ENCODE measurements at places on chromosomes 7 and 10. TPM values are rescaled to one million over a fixed set of nuclear protein-coding genes. Genes with fewer than 3 reads are reported as not detected.

DNA sequence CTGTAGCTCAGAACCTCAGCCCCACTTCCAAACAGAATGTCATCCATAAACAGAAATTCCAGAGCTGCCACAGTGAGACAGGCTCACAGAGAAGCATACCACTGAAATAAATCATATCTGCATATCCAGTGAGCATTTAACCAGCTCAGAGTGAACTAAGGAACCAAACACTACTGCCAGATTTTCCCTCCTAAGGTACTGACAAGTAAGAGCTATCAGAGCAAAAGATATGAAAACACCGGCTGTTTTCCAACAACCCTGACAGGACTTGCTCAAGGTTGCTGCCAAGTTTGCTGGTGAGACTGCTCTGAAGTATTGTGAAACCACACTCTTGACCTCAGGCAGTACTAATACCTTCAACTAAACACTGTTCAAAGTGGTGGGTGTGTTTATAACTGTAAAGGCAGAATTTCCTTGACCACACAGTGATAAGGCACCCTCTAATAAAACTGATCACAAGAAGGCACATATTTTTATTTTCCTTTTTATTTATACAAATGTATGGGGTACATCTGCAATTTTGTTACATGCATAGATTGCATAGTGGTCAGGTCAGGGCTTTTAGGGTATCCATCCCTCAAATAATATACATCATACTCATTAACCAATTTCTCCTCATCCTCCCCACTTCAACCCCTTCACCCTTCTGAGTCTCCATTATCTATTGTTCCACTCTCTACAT is 18.3 kb downstream of the SGMS1 start:
- no peaks in the 10 kb centered on the region for H3K27me3 ChIP-seq
- no peaks in the 10 kb centered on the region for H3K36me3 ChIP-seq
- no peak overlapping the region for H3K4me3 ChIP-seq
- H3K4me1 ChIP-seq = peaks cover 38% of the 10 kb centered on the region
- no peak for DNase-seq

GRCh38 chr7:34806831-34807230 is 148.8 kb downstream of the NPSR1 start:
- no peaks in the 10 kb centered on the region for H3K4me1 ChIP-seq
- DNase-seq = no peak
- H3K27ac ChIP-seq = no peak overlapping the region
- no peaks in the 10 kb centered on the region for H3K27me3 ChIP-seq

HIBADH gene
- total RNA-seq = 23.2 TPM

- no peak overlapping the region for H3K4me3 ChIP-seq
- DNase-seq = no peak
- no peaks in the 10 kb centered on the region for H3K27me3 ChIP-seq
- no peaks in the 10 kb centered on the region for H3K36me3 ChIP-seq
Observed at GRCh38 chr7:41152179-41152678, 550.7 kb downstream of the INHBA start.

DNA sequence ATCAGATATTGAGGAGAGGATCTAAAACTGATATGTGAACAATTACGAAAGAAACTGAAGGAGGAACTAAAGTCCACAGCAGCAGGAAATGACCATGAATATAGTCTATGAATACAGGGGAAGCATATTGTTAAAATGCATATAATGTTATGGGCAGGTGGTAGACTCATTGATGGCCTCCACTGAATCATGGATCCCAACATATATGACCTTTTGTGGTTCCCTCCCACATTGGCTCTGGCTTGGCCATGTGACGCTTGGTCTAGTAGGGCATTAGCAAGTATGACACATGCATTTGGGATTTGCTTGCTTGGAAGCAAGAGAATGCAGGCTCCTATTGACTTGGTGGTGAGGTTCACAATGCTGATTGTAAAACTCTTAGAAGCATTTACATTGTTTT is 55.2 kb upstream of the RAB18 start:
- no peak overlapping the region for H3K4me3 ChIP-seq
- H3K27me3 ChIP-seq = no peaks in the 10 kb centered on the region
- no peak overlapping the region for H3K27ac ChIP-seq
- H3K4me1 ChIP-seq = no peaks in the 10 kb centered on the region

GRCh38 chr7:151936207-151936606 is 20.0 kb upstream of the GALNTL5 start:
- H3K4me1 ChIP-seq = peaks cover 2% of the 10 kb centered on the region
- no peaks in the 10 kb centered on the region for H3K36me3 ChIP-seq
- DNase-seq = no peak
- H3K27me3 ChIP-seq = peaks cover 18% of the 10 kb centered on the region
- H3K4me3 ChIP-seq = no peak overlapping the region

DNA sequence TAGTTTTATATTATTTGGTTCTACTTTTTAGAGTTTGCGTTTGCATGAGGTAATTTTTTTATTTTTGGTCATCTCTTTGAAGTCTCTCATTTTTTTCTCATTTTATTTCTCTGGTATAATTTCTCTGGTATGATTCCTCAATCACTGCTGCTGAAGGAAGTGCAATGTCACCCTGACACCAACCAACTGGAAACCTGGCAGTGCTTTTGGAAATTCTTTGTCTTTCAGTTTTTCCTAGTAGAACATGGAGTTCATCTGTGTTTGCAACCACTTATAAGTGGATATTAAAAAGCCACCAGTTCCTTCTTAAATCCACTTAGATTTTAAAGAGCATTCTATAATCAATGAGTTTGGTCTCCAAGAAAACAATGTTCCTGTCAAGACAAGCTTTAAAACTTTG is 291.8 kb downstream of the PRKG1 start:
- no peak overlapping the region for H3K27ac ChIP-seq
- H3K4me1 ChIP-seq = peaks cover 1% of the 10 kb centered on the region
- H3K4me3 ChIP-seq = no peak overlapping the region
- no peak for DNase-seq

CUZD1 gene
- not detected for total RNA-seq

DNA sequence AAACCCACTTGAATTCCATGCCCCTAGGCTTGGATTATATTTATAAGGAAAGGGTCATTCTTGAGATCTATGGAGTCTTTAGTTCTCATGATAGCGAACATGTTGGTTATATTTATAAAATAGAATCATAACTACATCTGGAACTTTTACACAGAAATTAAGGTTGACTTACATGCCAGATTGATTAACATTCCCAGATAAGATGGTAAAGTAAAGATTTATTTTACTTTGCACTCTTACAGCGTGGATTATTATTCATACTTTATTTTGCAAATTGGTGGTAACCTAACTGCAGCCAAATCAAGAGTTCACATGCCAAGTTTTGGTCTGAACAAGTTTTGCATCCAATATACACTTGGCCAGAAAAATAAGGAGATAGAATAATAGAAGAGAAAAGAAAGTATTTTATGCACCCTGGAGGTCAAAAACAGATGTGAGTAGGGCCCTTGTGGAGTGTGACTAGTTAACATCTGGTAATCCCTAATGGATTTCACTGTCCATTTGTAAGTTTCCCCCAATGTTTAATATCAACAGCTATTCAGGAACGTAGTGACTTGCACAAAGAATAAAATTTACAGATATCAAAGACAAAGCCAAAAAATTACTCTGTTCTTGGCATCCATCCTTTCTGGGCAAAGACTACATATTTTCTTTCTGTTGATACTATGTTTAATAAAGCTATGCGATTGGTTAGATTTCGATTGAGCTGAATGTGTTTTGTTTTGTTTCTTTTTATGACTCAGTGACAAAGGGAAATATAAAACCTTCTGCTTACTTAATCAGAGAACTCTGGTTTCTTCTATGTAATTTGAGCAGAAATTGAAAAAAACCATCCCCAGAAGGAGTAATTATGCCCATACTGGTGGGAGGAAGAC is 10.1 kb upstream of the TMEM26 start:
- H3K36me3 ChIP-seq = no peaks in the 10 kb centered on the region
- no peaks in the 10 kb centered on the region for H3K4me1 ChIP-seq
- H3K27me3 ChIP-seq = peaks cover 4% of the 10 kb centered on the region

SLC29A4 gene
- total RNA-seq = 120 TPM

DNA sequence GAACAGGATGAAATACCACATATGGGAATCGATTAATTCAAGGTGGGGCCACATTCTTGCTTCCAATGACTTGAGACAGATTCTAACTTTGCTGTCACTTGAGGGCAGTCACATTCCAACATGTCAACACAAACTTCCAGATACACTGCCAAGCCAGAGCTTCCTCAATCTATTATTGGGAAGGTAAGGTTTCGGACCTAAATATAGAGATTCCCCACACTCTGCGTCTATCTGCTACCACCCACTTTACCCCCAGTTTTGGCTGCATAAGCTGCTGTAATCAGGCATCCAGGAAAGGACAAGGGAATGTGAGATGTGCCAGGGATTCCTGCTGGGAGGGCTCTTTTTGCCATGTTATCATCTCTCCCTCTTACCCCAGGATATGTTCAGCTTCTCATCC is 20.5 kb upstream of the DGKI start:
- H3K27ac ChIP-seq = no peak overlapping the region
- no peaks in the 10 kb centered on the region for H3K27me3 ChIP-seq
- DNase-seq = no peak
- H3K4me3 ChIP-seq = no peak overlapping the region
- no peaks in the 10 kb centered on the region for H3K4me1 ChIP-seq

UPK3B gene
- 4.7 TPM for total RNA-seq

HABP2 gene
- total RNA-seq = 112 TPM

GRCh38 chr10:98030991-98031431 is 590 bp upstream of the CRTAC1 start:
- H3K4me1 ChIP-seq = peaks cover 3% of the 10 kb centered on the region
- H3K4me3 ChIP-seq = peak overlapping the region; percentile 41
- peak; percentile 23 for DNase-seq
- H3K27me3 ChIP-seq = peaks cover 82% of the 10 kb centered on the region

- no peak for DNase-seq
- peaks cover 15% of the 10 kb centered on the region for H3K4me1 ChIP-seq
- no peaks in the 10 kb centered on the region for H3K27me3 ChIP-seq
- H3K4me3 ChIP-seq = no peak overlapping the region
- no peak overlapping the region for H3K27ac ChIP-seq
Observed at GRCh38 chr10:74891053-74891452, 64.7 kb downstream of the KAT6B start.

DNA sequence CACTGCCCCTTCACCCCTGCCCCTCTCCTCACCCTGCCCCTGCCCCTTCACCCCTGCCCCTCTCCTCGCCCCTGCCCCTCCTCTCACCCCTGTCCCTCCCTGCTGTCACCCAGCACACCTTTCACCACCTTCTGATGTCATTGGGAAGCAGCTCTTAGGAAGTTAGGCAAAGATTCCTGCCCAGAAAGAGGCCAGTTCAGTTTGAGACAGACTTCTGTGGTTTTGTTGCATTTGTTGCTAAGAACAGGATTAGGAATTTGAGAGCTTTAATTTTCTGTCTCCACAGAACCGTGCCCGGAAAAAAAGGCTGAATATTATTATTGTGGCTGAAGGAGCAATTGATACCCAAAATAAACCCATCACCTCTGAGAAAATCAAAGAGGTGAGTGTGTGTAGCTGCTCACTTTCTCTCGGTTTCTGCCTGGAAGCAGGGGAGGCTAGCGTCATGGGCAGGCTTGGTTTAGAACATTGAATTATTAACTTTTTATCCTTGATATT is 39.6 kb downstream of the PFKP start:
- no peak overlapping the region for H3K4me3 ChIP-seq
- no peak overlapping the region for H3K27ac ChIP-seq
- no peaks in the 10 kb centered on the region for H3K36me3 ChIP-seq

DNA sequence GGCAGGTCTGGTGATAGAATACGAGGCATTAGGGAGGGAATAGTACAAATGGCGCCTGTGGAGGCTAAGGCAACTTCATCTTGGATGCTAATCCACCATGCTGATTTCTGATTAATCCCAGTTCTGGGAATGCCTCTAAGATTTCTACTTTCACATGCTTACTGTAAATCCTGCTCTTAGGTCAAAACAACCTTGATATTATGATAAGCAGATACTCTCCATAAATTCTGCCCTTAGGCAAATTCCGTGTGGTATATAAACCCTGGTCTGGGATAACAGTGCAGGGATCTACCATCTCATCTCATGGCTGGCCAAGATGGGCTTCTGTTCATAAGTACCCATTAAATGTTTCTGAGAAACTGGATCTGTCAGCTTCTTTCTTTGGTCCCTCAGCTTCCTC is 11.4 kb upstream of the NEUROG3 start:
- no peaks in the 10 kb centered on the region for H3K36me3 ChIP-seq
- no peak for DNase-seq
- no peaks in the 10 kb centered on the region for H3K4me1 ChIP-seq
- no peak overlapping the region for H3K27ac ChIP-seq
- peaks cover 49% of the 10 kb centered on the region for H3K27me3 ChIP-seq
